GDM1 (cell line): ENCODE measurements at places on chromosomes 12 and 14.
A peak's percentile ranks its signal among the peaks of the same experiment; 100 is the strongest.

GRCh38 chr12:84910549-84911241 is 1.9 kb downstream of the SLC6A15 start:
- no peak for DNase-seq

DNA sequence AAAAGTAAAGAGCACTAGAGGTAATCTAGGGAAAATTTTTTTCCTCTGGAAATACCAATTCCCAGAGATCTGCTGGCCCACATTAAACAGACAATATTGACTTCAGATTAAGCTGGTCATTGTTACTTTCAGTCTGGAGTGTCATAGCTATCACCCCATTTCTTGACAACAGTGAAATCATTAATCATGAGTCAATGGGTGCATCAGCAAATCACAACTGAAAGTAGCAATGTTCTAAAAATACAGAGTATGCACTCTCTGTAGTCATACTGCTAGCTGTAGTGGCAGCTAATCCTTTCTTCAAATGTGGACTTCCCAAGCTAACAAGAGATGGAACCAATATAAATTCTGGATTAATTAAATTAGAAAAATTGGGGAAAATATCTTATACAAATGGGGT is 129.9 kb downstream of the CPNE8 start:
- DNase-seq = no peak

GRCh38 chr12:50442178-50442908 is 41.7 kb downstream of the LARP4 start:
- no peak for DNase-seq

DNA sequence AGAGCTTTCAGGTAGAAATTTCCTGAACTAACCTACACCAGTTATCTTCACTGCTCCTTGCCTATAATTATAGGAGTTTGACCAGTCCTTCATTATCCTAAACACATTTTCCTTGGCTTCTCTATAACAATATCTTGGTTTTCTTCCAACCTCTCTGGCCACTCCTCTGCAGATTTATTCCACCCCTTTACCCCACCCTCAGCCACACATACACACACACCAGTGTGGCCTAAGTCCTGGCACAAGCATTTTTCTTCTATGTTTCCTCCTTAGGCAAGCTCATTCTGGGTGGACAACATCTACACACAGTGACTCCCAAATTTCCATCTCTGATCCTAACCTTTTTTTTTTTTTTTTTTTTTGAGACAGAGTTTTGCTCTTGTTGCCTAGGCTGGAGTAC is 25.1 kb downstream of the CDK17 start:
- no peak for DNase-seq

- no peak for DNase-seq
Measured at GRCh38 chr12:15987696-15988095, 76.6 kb downstream of the DERA start.

DNA sequence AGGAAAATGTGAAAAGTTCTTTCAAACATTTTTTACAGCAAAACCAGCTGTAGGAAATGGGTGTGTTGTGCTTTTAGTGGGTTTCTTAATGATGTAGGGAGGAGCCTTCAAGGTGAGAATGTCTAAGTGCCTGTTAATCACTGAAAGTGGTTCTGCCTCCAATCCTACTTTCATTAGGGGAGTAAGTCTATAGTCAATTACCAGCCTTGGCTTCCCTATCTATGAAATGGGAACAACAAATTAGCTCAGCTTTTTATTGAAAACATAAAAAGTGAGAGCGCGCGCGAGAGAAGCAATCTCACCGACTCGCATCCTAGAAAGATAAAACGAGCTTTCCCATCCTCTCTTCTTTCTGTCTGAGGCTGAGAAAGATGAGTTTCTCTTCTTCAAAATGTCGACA is 140.0 kb upstream of the LHX5 start:
- DNase-seq = no peak

DNA sequence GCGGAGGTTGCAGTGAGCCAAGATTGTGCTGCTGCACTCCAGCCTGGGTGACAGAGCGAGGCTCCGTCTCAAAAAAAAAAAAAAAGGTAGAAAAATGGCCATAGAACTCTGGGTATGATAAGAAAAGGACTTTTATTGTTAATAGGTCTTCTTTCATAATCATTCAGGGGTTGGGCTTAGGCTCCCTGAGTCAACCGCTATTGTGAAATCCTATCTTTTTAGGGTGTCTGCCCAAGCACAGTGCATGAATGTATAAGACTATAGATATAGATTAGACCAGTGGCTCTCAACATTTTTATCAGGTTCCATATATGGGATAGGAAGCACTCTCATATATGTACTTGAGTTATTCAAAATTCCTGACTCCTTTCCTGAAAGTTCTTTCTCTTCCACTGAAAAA is 48.7 kb upstream of the USP15 start:
- no peak for DNase-seq

DNA sequence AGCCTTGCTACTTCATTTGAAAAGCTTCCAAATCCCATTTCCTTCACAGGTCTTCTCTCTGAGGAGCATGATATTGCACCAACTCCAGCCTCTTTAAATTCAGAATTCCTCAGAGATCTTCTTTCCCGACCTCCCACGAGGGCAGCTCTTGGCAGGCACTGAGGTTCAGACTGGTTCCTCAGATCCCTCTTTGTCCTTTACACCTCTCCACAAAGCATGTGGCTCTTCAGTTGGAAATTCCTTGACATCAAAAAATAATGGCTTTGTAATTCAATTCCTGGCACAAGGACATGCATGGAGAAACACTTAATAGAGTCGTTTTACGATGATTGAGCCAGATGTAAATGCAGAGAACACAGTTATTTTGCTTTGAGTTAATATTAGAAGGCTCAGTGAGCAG is 63.2 kb upstream of the TMX1 start:
- no peak for DNase-seq

GRCh38 chr14:90256354-90257131 is at the start of gene PSMC1:
PSMC1 (plus strand) TSS chr14:90256553; CDS start chr14:90256598, 45 bp downstream.
- DNase-seq = peak; percentile 84

- DNase-seq = no peak
Measured at GRCh38 chr12:122995503-122996187, 15.2 kb downstream of the ARL6IP4 start.

DNA sequence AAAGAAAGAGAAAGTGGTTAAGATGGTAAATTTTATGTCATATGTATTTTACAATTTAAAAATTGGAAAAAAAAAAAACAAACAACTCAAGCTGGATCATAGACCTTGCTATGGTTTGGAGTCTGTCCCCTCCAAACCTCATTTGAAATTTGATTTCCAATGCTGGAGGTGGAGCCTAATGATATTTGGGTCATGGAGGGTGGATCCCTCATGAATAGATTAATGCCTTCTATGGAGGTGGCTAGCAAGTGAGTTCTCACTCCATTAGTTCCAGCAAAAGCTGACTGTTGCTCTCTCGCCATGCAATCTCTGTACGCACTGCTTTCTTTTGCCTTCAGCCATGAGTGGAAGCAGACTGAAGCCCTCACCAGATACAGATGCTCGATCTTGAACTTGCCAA is 22.2 kb upstream of the AP4S1 start:
- DNase-seq = no peak

GRCh38 chr12:32104572-32105355 is 1.9 kb upstream of the BICD1 start:
- no peak for DNase-seq

DNA sequence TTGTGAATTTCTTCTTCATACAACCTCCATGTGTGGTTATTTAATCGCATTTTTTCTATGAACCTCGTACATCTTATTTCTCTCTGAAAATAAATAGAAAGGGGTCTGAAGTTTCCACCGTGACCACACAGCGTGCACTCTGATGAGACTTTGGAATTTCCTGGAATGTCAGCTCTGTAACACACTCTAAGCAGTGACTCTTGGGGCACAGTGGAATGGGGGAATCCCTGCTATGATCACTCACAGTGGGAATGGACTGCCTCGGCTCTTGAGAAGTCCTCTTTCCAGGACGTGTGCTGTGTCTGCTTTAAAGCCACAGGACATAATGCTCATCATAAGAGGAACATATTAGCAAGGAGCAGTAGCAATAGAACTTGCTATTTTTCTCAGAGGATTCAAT is 416.2 kb downstream of the EGLN3 start:
- no peak for DNase-seq

DNA sequence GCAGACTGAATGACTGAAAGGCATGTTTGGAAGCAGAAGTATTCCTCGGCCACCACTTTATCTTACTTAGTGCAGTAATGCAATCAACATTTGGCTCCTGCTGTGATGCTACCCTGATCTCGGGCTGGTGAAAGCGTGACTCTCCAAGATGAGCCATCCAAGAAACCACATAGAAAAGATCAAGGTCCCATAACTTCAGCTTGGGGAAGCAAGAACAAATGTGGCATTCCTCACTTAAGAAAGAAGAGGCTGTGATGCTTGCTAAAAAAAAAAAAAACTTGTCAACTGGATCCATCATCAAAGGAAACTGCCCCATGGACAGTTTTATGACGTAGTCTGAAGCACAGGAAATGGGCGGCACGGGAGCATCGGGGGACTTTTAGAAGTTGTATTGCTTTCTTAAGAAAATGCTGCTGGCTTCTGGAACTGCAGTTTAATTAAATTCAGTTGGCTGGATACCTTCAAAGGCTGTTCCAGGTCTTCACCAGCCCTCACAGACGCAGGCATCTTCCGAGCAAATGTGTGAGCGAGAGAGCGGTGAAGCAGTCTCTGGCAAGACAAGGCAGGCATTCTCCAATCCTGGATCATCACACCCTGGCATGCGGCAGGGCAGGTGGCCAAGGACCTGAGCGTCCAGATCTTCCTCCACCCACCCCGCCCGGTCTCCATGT is 38.2 kb upstream of the MAP1LC3B2 start:
- DNase-seq = no peak

GRCh38 chr14:21680072-21680471 is 6.5 kb upstream of the OR4E1 start:
- DNase-seq = no peak

DNA sequence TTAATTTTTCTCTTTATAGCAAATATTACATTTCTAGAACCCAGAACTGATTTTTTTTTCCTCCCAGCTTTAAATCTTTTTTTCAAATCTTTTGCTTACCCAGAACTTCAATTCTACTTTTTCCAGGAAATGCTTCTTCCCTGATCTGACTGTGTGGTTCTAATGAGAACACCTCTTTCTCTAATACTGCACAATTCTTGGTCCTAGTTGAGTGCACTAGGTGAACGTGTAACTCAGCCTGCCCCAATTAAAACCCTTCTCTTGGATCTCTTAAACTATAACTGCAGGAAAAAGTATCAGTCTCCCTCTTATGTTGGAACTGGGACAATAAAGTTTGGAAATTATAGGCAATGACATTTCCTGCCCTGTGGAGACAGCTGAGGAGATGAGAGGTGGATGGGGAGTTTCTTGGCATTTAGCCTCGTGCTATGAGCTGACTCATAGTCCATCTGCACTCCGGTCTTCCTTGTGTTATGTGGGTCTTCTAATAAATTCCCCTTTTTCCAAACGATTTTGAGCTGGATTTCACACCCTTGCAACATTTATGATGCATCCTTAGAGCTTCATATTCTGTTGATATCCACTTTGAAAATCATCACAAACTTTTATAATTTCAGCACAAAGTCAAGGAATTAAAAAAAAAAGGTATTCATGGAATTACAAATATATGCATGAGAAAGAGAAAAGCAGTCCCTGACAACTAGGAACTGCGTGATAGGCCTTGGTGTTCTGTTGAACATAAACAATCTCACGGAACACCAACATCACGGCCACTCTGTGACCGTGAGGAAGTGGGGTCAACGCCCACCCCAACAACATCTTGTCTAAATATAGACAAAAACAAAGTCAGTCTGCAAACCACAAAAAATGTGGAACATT is 52.4 kb downstream of the BRMS1L start:
- no peak for DNase-seq

DNA sequence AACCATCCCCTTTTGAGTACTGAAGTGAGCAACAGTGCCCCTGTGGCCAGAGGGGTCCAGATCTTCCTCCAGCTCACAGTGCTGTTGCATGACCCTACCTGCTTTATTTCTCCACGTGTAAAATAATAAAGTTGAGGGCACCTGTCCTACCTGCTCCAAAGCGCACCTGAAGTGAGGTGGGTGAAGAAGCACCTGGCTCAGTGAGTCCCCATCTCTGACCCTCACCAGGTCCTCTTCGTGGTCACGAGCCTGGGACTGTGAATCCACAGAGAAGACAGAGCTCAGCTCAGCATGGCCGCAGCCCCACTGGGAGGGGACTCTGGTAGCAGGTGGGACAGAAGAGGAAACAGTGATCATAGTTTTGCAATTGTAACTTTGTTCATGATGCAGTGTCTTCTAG is 976.7 kb upstream of the TMEM132C start:
- no peak for DNase-seq

GRCh38 chr12:74538491-74539258 is 1.0 kb downstream of the ATXN7L3B start:
- DNase-seq = no peak

DNA sequence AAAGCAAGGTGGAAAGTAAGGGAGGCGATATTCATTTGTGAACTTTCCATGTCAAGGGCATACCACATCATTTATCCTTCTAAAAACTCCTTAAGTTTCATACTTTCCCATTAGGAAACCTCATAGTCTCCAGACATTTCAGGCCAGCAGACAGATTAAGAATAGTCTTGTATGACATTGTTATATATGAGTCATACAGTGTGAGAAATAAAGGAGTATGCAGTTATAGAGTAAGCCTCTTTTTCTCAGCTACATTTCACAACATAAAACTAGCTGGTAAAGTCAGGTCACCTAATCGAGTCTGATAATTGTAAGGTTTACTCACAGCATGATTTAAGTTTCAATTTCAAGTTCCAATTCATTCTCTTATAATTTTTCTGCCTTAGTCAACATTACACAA is 164.3 kb downstream of the GRIP1 start:
- no peak for DNase-seq

GRCh38 chr12:112842441-112842840 is 50.9 kb downstream of the RPH3A start:
- DNase-seq = no peak

- no peak for DNase-seq
Measured at GRCh38 chr14:105857826-105858675, 331.7 kb downstream of the TMEM121 start.

- DNase-seq = peak; percentile 18
Measured at GRCh38 chr14:45249856-45250575, 3.0 kb downstream of the MIS18BP1 start.

DNA sequence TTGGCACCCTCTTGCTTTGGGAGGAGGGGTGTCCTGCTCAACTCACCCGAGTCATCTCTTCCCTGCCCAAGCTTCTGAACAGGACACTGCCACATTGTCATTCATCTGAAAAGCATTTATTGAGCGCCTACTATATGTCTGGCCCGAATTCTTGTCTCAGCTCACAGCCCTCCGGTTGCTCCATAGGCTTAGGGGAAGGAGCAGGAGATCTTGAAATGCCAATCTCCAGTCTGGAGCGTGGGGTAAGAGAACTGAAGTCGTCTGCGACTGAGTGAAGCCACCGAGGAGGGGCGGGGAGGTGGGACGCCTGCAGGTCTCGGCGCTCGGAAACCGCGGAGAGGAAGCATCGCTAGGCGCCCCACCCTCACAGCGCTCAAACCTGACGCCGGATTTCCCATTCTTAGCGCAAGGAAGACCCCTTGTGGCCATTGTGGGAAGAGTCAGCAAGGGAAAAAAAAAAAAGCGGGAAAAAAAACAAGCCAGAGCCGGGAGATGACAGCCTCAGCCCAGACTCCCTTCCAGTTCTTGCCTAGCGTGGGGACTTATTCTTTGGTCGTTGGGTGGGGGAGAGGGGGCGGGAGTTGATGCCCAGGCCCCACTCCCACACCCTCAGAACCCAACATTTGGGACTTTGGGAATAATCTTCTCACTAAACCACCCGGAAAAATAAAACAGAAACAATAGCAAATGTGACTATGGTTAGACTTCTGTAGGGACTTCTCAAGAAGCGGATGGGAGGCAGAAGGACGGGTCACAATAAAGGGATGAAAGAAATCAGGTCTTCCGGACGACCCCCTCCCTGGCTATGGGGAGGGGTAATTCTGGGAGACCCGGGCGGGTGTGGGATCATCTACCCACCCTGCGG is 28.2 kb upstream of the SMUG1 start:
- peak; percentile 90 for DNase-seq

GRCh38 chr14:31465111-31465510 is 7.8 kb upstream of the DTD2 start:
- no peak for DNase-seq
